Brain pericyte (primary cell): ENCODE measurements at places on chromosomes 7 and 10.

DNA sequence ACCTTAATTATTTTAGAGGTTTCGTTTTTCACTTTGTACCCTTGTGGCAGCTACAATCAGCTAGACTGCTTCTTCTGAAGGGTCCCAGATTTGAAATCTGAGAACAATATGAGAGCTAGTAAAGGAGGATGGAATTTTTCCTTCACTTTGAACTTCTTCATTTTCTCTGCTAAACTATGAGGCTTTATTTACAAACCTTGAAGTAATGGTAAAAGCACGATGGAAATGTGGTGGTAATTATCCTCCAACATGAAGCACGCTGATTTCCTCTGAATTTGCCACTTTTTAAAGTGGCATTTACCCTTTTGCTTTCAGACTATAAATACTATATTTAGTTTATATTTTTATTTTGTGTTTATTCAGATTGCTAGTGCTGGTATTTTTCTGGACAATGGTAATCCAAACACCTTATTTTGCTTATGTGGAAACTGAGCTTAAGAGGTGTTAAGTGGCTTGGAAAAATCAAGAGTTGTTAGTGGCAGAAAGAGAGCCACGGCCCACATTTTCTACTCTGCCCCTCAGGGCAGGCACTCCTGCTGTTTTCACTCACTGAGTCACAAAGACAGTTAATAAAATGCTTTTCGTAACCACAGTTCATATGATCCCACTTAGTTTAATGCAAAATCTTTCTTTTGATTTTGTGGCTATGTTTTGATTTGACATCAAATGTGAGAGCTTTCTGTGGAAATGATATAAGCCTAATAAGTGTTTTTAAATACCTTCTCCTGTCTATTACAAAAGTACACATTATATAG, 2.7 kb downstream of the SSMEM1 start:
- no peak for DNase-seq

DNA sequence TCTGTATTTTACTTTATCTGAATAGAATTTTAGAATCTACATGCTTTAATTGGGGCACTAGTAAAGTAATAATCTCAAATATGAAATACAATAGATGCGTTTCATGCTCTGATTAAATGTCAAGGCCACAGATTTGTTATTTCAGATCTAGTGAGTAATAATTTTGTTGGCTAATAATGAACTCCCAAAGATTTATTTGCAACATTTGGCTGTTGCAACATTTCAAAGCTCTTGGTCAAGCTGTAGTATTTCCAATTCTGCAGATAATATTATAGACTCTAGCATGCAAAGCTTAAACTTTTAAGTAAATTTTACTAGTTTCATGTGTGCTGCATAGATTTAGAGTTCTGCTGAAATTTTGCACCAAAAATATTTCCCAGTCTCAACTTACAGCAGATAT, 16.7 kb downstream of the LRRN3 start:
- no peak for DNase-seq

- DNase-seq, result no peak
These were observed 18.8 kb downstream of the CAMK2B start for GRCh38 chr7:44306606-44307005.

GRCh38 chr10:71761541-71762113, 11.7 kb downstream of the VSIR start:
- DNase-seq, result no peak

DNA sequence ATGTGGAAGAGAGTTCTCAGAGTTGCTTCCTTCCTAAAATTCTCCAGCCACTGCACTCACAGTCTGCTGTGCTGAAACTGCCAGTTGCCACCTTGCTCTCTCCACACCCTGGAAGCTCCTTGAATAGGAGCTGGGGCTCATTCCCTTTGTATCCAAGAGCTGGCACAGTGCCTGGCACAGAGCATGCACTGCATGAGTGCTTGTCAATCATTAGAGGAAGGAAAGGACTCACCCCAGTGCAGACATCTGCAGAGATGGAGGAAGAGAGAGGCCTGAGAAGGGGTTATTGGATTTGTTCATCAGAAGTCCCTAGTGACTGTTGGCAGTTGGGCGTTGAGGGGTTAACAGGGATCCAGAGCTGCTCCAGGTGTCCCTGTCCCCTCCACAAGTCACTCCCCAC, 41.7 kb upstream of the DUSP5 start:
- no peak for DNase-seq

DNA sequence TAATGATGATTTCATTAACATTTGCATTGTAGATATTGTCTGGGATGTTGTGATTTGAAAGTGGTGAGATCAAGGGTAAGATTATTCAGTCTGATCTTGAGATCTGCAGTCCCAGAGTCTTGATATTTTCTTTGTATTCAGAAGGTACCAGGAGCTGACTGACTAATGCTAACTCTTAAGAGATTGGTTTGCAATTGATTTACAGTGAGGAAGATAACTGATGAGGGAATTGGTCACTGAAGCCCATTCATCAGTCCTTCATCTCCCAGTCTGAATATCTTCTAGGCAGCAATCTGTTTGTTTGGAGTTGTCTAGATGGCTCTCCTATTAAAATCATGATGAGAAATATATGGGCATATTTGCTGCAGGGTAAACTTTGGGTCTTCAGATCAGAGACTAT, 473.7 kb downstream of the ARL4A start:
- no peak for DNase-seq

DNA sequence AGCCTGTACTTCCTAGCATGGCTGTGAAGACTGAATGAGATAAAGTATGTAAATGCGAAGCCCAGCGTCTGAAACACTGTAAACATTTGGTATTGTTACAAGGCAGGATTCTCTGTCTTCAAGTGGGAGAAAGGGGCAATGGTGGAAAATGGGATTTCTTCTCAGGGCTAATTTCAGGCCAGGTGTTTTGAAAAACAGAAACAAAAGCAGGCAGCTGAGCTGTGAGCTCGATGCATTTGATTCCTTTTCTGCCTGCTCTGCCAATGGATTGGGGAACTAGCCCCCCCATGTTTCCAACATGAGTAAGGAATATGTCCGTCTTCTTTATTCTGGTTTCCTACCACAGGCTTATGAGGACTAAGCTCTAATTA, 732.1 kb upstream of the AUTS2 start:
- DNase-seq, result no peak

DNA sequence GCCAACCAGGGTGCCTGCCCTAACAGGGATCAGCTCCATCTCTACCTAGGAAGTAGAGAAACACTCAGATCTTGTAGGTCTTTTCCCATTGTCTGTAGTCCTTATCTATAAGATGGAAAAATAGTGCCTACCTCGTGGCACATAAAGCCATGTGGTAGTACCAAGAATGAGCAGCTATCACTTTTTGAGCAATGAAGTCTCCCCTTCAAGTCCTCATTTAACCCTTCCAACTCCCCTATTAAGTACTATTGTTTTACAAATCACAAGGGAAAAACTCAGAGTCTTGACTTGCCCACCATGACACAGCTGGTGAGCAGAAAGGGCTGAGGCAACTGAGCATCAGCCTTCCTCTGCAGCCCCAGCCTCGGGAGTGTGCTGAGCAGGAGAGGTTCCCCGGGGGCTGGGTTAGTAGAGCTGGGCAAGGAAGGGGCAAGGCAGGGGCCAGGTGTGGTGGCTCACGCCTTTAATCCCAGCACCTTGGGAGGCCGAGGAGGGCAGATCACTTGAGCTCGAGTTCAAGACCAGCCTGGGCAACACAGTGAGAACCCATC, 3.3 kb downstream of the FRAT2 start:
- no peak for DNase-seq

DNA sequence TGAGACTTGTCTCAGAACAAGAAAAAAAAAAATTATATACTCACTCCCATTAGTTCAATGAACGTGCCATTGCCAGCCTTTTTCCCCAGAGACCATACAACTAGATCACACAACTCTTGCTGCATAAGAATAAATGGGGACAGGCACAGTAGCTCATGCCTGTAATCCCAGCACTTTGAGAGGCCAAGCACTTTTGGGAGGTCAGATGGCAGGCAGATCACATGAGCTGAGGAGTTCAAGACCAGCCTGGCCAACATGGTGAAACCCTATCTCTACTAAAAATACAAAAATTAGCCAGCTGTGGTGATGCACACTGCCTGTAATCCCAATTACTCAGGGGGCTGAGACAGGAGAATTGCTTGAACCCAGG, 13.6 kb downstream of the PDLIM1 start:
- no peak for DNase-seq

GRCh38 chr10:28623483-28623882, 53.8 kb upstream of the BAMBI start:
- no peak for DNase-seq

DNA sequence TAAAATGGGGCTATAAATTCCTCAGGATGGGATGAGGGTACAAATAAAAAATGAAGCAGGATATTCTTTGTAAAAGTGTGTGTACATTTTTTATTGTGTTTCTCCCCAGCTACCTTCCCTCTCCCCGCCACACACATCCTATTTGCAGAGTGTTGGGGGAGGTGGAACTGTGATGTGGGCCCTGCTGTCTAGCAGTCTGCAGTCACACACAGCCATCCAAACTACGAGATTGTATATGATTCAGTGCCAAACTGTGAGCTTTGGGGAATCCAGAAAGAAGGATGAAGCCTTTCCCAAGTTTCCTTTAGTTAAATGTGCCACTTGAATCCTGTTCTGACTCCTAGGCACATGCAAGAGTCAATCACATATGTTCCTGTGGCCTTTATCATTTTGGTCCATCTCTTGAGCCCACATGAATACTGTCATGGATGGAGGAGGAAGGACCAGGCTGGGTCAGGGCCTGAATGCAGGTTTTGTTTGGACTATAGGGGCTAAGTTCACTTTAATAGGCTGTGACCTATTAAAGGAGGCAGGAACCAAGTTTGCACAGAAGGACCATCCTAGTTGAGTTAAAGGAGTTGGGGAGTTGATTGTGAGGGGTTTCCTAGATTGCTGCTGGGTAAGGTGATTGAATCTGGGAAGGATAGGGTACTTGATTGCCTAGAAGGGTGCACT, 1.1 kb upstream of the SEMA4G start:
- DNase-seq, result no peak

DNA sequence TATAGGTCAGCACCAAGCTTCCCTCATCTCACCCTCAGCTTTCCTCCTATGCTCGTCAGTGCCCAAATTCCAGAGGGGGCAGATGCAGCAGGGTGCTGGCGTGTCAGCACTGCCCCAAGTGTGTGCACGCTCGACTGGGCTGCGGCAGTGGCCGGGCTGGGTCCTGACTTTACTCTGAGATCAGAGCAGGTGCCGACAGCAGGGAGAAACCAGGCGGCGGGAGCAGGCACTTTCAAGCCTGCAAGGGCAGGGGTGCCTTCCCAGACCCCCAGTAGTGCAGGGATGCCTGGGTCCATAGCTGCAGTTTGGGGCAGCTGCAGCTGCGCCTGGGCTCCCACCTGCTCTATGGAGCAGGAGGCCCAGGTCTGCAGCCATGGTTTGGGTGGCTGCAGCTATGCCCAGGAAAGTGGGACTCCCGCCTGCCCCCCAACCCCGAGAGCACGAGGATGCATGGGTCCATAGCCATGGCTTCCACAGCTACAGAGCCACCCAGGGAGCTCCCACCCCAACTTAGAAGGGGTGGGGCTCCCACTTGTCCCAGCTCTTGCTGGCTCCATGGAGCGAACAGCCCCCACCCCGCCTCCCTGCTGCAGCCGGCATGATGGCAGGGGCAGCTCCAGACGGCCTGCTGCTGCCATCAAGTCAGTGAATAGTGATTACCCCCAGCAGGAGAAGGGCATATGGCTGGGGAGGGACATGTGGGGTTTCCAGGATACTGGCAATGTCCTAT, 199.2 kb upstream of the KMT2E start:
- DNase-seq, result no peak

GRCh38 chr7:54837168-54837567, 78.2 kb upstream of the SEC61G start:
- no peak for DNase-seq

- no peak for DNase-seq
These were observed 437.0 kb upstream of the MGMT start for GRCh38 chr10:129029851-129030602.

DNA sequence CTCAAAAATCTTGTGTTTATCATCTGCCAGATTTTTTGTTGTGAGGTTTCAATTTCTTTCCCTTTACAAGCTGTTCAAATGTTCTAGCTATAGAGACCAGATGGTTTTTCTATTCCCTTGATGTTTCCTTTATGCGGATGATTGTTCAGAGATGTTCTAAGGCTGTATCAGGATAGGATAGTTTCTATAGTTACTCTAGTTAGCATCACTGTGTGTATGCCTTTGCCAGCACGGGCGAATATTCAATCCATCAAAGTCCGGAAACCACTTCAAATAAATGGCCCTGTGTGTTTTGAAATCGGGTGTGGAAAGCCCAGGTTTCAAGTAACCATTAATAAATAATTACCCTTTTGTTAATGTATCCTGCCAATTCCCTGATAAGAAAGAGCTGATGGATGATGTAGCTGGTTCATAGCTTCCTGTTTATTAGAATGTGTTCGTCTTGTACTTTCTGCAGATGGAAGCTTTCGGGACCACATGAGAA, 149.8 kb upstream of the PRKCQ start:
- no peak for DNase-seq

DNA sequence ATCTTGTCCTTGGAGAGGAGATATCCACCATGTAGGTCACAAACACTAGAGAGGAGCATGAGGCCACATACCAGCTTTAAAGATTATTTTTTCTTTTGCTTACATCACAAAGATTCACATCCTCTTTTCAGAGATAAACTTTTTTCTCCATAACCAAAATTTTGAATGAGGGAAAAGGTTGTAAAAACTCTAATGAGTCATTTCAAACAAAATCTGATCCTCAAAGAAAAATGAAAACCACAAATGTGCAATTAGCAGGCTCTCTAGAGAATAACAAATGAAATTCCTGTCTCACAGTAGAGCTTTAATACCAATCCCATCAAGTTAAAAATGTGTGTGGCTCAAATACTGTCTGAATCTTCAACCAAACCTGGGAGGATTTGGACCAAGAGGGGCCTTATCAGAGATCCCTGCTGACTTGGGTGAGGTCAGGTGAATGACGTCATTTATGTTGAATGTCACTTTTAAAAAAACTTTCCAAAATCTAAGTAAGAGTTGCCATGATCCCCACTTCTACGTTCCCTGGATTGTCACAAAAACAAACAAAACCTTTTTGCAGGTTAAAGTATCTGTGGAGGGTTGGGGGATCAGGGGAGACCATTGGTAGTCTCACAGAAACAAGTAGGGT, 261.5 kb upstream of the NPSR1 start:
- no peak for DNase-seq

- no peak for DNase-seq
These were observed 633.9 kb upstream of the POT1 start for GRCh38 chr7:125563557-125563956.

DNA sequence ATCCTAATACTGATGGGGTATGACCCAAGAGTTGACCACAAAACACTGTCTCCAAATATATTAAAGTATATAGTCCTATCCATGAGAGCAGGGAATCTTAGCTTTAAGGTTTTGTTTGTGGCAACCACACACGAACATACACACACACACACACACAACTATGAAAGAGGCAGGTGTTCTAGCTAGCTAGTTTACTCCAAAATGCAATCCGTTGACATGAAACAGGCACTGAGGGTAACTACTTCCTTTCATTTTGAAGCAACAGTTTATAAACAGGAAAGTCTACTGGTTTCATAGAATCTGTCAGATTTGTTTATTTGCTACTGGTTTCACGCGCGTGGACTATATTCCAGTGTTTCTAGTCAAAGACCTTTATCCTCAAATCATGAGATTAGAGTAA, 14.8 kb downstream of the HTR5A start:
- no peak for DNase-seq
